ENCODE measurements at places on chromosomes 2 and 18.

DNA sequence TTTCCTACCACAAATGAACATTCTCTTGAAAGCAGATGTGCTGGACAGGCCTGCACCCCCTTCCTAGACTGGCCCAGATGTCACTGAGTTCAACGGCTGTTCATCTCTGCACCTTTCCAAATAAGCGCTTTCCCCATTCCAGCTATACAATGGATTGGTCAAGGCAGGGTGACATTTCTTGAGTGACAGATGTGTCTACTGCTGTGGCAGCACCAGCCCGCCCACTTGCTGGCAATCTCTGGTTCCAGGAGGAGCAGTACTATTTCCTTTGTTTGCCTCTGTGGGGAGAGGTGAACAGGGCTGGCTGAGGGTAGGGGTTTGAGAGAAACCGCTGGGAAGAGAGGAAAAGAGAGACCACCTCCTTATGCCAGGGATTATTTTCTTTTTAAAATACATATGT lies 269.5 kb upstream of the POU3F3 start:
- DNase-seq, result no peak

- DNase-seq, result no peak
These were observed 1.0 kb upstream of the ARHGEF4 start for GRCh38 chr2:130835766-130836015.

- DNase-seq, result no peak
These were observed 67.5 kb downstream of the COPS8 start for GRCh38 chr2:237153181-237153580.

DNA sequence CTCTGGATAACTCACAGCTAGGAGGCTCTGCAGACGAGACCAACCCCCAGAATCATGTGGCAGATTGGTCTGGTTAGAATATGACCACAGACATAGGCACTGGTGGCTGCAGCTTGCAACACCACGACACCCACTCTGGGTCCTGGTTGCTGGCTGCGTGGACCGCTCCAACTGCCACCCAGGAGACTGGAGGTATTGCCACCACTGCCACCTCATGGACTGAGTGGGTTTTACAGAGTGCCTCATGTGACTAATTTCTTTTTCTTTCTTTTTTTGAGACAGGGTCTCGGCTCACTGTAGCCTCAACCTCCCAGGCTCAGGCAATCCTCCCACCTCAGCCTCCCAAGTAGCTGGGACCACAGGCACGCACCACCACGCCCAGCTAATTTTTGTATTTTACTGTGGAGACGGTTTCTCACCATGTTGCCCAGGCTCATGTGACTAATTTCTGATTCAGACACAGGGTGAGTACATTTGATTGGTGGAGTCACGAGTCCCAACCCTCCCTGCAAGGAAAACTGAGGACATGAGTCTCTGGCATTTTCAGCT lies 29.9 kb upstream of the NT5DC4 start:
- peak; percentile 44 for DNase-seq

GRCh38 chr2:112835061-112835501 lies 1.5 kb downstream of the IL1B start:
- no peak for DNase-seq

- DNase-seq, result peak; percentile 56
These were observed 71.7 kb downstream of the PTRHD1 start for GRCh38 chr2:24721470-24721869.

DNA sequence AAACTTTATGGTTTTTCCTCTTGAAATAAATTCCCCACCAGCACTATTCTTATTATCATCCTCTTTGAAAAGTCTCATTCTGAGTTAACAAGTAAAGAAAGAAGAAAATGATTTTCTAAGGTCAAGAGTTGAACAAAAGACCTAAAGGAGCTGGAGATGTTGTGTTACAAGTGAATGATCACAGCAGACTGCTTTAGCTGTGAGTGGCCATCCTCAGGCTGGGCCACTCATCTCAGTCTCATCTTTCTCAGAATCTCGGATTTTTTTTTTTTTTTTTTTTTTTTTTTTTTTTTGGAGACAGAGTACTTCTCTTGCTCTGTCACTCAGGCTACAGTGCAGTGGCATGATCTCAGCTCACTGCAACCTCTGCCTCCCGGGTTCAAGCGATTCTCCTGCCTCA lies 133.3 kb downstream of the CDH2 start:
- no peak for DNase-seq

DNA sequence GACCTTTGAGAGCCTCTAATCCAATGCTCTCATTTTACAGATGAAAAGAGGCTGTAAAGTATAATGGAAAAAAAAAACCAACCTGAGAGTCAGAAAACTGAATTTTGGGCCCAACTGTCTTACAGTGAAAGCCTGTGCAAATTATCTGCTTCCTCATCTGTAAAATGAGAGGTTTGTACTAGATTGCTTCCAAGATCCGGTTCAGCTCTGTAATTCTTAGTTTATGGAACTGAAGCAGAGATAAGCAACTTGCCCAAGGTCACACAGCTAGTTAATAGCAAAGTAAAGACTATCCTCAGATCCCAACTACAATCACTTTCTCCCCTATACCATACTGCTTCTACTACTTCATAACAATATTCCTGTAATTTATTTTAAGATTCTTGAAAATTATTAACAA lies 6.3 kb downstream of the TLK1 start:
- DNase-seq, result no peak

- no peak for DNase-seq
These were observed 63.7 kb downstream of the COL4A3 start for GRCh38 chr2:227228061-227228667.

GRCh38 chr2:184534986-184535385 lies 63.3 kb upstream of the ZNF804A start:
- no peak for DNase-seq

DNA sequence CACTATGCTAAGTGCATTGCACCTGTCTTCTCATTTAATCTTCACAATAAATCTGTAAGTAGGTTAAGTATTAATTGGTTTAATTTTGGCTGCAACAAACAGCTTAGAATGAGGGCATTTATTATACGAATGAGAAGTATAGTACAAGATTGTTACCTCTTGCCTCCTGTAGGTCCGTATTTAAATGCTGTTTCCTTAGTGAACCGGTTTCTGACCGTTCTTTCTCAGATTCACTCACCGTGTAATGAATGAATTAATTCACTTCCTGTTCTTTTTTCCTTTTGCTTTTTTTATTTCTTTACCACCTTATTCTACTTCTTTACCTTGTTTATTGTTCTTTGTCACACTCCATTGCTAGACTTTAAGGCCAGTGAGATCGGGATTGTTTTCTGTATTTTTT lies 153.8 kb upstream of the RASGRP3 start:
- no peak for DNase-seq

DNA sequence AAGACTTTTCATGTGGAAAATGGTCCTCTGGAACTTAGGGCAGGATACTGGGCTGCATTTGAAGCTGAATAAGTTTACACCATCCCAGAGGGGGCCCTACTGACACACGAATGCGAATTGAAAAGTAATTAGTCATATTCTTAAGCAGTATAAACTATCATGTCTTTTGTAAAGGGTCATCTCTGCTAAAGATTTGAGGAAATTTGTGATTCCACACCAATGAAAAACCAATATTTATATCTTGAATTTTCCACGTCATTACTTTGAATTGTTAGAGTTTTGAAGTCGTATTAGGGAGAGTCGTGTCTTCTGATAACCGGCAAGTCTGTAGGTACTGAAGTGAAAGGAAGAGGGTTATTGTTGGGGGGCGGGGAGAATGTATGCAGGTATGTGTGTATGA lies 4.1 kb upstream of the OTX1 start:
- DNase-seq, result no peak

DNA sequence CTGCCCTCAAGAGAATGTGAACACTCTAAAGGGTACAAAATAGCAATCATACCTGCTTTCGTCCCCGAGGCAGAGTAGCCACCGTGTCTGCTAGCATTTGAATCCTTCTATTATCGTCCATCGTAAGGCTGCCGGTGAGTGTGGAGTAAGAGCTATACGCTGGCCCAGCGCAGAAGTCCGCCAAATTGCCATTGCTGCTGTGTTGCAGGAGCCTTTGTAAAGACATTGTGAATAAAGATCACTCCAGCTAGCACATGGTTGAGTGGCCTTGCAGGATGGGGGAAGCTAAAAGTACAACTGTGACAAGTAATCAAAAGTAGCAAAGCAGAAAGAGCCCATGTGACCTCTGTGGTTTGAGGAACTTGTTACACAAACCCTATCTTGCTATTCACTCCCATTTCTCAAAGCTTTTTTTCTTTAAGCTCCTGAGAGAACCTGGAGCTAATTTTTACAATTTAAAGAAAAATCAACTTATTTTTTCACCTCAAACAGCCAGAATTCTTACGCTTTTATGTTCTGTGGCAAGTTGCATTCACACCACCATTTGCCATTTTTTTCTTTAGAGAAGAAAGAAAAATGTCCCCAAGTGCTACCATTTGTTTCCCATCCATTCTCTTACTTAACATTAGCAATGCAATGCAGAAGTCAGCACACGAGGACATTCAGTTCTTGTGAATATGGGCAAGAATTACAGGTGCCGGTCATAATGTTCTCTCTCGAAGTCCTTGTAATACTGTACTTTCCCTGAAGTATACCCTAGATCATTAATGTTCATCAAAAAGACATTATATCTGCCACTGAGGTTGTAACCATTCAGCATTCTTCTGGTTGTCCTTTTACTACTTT lies at the start of gene CYTIP:
Gene CYTIP, minus strand, starts transcription at position 295 of the 846 bp plus-strand sequence. Its CDS starts 69 bp downstream, at position 226.
- no peak for DNase-seq

All from AG08395 (cell line).